NCI-H1092 treated with DMSO at 0.1 percent for 48 hours (cell line): ENCODE measurements at places on chromosomes 7 and 10.

GRCh38 chr10:117165538-117166417 lies 27.7 kb upstream of the VAX1 start:
- DNase-seq: no peak

DNA sequence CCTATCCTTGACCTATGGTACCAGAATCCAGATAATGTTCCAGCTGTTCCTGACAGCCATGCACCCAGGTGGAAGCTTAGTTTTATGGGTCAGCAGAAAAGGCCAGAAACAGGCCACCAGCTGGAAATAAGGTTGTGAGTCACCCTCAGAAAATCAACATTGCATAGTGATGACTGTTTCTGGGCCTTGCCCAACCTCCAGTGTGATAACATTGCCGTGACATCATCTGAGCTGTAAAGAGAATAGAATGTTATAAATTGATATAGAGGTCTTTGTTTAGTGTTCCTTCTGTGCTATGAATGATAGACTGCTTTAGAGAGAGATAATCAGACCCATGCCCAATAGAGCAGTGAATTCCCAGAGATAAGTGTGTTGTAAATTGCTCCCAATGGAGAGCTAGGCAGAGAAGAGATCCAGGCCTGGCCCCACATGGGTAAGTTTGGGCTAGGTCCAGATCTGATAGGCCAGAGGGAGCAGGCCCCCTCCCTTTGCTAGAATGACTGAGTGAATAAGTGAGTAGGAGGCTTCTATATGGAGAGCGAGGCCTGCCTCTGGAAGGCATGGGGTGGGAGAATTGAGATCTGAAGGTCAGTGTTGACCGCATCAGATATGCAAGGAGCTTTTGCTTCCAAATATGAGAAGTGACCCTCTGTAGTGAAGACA lies 14.2 kb upstream of the HPS1 start:
- no peak for DNase-seq

- no peak for DNase-seq
Measured at GRCh38 chr10:100724531-100725027, 20.8 kb upstream of the PAX2 start.

DNA sequence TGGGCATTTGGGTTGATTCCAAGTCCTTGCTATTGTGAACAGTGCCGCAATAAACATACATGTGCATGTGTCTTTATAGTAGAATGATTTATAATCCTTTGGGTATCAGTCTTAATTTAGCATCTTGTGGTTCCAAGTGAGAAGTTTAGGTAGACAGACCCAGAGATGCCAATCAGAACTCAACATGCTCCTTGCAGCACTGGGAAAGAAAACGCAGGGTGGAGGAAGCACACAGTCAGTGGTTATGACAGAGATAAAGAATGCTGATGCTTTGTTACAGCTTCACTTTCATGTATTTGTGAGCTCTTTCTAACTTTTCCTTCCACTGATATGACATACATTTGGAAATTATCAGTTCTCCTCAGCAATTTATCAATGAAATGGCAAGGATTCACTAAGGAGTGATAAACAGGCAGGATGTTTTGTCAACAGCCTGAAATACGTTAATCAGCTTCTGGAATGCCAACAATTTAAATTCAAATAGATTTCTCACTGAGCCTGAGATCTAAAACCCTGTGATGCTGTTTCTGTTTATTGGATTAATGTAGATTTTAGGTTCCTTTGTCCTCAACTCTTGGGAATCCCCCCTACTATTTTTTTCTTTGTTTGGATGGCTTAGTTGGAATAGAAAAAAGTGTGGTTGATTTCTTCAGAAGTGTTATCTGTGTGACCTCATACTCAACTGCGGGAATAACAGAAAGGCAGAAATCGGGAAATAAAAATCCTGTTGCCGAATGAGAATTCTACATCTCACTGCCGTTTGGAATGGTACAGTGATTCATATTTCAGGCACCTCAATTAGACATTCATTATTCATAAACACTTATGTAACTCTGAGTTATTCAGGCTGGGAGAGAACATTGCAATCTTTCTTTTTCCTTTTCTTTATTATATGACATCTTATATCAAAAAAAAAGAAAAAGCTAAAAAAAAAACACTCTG lies 675.0 kb downstream of the CNTNAP2 start:
- DNase-seq: no peak

DNA sequence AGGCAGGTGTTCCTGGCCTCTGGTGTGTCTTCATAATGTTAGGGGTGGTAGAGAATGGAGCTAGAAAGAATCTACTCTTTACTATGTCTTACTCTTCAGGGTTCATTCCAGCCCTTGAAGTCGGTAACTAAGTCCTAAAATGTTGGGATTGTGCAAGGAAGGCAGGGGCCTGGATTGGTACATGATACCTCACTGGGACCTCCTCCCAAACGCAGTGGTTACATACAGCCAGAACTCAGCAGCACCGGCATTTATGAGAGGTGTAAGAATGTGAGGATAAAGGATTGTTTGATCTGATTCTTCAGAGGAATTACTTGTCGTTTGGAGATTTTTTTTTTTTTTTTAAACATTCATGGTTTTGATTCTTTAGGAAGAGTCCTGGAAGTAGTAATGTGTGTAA lies 6.9 kb downstream of the COMTD1 start:
- no peak for DNase-seq

DNA sequence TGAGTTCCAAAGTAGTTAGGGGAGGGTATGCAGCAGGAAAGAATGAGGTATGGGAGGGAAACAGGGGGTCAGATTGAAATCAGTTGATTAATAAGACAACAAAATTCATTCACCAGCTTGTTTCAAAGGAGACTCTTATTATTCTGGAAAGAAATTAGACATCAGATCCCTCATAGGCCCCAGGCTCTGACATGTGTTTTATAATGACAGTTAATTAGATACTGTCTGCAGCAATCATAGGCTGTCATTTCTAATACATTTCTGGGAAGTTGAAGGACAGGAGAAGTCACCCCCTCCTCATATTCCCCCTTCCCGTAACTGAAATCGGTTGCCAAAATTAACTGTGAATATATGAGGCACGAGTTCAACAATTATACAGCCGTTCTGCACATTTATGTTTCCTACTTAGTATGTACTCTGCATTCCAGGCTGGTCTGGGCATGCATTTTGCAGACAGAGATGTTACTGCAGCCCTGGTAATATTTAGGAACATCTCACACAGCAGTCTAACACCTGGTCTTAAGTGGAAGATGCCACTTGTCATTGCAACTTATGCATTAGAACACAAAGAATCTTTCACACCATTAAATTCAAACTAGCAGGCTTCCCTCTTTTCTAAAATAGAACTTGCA lies 355.2 kb upstream of the LRGUK start:
- DNase-seq: no peak
